A172 (cell line): ENCODE measurements at places on chromosomes 11 and 22.
A peak's percentile ranks its signal among the peaks of the same experiment; 100 is the strongest.

DNA sequence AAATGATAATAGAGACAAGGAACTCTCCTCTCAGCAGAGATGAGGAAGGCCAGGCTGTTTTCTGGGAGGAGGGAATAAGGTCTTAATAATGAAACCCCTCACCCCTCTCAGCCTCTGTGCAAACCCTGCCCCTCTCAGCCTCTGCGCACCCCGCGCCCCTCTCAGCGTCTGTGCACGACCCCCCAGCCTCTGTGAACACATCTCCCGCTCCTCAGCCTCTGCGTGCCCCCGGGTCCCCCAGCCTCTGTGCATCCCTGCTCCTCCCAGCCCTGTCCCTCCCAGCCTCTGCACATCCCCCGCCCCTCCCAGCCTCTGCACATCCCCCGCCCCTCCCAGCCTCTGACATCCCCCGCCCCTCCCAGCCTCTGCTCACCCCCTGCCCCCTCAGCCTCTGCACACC is 837.8 kb downstream of the TBC1D22A start:
- DNase-seq, result no peak

GRCh38 chr11:9529334-9529650 is 44.2 kb upstream of the WEE1 start:
- DNase-seq, result no peak

DNA sequence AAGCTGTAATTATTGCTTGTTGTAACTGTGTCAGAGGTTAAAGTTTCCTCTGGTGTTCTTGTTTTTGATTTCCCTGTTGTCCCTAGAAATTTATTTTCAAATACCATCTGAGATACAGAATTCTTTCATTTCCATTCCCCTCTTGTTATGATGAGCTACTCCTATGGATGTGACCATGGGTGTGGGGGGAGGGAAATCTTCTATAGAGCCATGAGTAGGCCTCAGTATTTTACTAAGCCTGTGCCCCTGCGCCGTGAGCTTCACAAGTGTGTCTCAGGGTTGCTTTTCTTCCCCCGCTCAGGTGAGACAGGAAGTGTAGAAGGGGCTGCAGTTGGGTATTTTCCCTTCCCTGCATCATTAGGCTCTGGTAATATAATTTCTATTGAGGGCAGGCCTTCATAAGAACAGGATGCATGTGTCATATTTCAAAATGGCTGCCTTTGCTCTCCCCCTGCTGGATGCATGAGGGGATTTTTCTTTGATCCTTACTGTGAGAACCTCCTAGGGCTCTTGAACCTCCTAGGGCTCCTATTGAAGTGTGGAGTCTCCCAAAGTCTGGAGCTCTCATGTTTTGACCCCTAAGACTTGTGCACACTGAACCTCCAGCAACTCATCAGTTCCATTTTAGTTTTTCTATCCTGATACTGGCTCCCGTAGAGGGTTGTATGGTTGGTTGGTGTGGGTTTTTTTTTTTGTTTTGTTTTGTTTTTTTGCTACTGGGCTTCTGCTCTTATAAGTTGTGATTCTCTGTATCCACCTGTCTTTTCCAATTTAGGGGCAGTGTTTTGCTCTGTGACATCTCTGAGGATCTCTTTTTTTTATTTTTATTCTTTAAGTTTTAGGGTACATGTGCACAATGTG is 658.2 kb downstream of the NTM start:
- peak; percentile 60 for DNase-seq

DNA sequence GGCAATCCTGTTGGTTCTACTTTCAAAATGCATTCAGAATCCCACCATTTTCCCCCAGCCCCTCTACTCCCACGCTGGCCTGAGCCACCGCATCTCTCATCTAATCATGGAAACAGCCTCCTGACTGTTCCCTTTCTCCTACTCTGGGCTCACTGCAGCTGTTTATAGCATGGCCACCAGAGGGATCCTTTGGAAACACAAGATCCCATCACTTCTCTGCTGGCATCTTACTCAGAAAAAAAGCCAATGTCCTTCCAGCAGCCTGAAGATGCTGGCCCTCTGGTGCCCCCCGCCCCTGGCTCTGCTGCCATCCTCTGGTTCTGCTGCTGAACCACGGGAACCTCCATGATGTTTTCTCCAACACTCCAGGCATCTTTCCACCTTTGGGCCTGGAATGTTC is 11.1 kb downstream of the MS4A8 start:
- no peak for DNase-seq

- DNase-seq, result peak; percentile 6
Observed at GRCh38 chr22:17159504-17159951, 451 bp upstream of the HDHD5 start.

- no peak for DNase-seq
Observed at GRCh38 chr11:72676861-72677341, 2.7 kb upstream of the PDE2A start.

DNA sequence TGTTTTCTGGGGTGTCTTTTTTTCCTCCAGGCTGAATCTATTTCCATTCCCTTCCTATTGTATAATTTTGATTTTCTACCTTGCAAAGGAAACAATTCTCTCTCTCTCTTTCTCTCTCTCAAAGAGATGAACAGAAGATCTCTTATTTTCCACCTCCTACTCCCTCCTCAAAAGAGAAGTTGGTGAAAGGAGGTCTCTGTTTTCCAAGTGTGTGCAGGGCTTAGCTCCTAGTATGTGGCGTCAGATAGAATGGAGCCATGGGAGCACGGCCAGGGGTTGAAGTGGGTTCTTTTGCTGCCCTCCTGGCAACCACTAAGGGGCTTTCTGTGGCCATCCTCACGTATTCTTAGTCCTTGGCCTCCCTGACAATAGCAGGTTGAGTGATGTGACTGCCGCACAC is 480 bp downstream of the TRIM34 start:
- DNase-seq, result no peak
